ENCODE measurements at places on chromosomes 16 and 17.

GRCh38 chr17:74466828-74467184 lies 372 bp downstream of the CD300A start:
- DNase-seq: no peak

DNA sequence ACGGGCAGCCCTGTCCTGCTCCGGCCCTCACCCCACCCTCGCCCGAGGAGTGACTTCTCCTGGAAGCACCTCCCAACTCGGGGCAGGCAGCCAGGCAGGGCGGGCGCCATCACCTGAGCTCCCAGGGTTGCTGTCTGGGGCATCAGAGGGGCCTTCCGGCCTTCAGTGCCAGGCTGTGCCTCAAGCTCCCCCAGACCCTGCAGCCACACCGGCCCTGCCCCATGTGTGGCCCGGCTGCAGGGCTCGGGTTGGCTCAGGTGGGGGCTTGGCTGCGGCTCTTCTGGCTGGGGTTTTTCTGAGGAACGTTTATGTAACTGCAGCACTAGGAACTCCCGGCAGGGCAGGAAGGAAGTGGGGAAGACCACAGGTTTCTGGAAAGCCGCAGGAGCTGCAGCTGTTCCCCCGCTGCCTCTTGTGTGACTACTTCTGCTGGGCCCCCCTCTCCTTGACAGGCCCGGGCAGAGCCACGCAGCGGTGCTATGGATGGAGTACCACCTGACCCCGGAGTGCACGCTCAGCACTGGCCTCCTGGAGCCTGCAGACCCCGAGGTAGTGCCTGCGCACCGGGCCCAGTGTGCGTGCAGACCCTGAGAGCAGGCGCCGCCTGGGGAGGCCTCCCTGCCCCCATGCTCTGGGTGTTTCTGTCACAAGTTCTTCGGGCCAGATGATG lies 45.6 kb downstream of the PRMT7 start:
- DNase-seq: peak; percentile 39

- no peak for DNase-seq
Observed at GRCh38 chr17:60941028-60941427, 263.4 kb downstream of the BCAS3 start.

DNA sequence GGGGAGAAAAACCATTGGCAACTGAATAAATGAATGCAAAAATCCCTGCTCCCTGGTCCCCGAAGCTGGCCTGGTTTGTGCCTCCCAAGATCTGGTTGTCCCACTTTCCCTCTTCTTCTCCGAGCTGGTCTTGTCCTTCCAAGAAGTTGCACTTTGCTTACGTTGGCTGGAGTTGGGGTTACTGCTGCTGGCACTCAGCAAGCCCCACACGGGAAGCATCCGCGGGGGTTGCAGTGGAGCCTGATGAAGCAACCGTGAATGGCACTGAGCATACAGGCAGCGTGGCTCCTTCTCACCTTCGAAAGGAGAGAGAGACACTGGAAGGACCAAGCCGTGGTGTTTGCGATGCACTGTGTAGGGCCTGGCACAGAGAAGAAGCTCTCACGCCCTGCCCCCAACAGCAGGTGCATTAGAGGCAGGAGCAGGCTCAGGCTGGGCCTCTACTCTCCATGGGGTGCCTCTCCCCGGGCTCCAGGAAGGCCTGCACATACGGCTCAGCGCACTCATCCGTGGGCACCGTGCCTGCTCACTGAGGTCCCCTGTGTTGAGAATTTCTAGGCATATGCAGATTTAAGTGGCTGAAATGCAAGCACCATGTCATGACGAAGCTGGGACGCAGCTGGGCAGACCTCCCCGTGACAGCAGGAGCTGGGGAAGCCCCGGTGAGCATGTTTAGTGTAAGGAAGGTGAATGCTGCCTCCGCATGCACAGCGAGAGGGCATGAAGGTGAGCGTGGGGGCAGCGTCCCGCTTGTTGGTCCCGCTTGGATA lies 12.1 kb downstream of the CA5A start:
- no peak for DNase-seq

All from suppressor macrophage treated with lipopolysaccharide for 1 hour (primary cell).